Lower lobe of right lung (tissue), 2 donors: ENCODE measurements at places on chromosomes 12 and 14. TPM values are rescaled to one million over a fixed set of nuclear protein-coding genes. Genes with fewer than 3 reads are reported as not detected.
A peak's percentile ranks its signal among the peaks of the same experiment; 100 is the strongest.

FBXO34 gene
- total RNA-seq, result 34.7 TPM

DNA sequence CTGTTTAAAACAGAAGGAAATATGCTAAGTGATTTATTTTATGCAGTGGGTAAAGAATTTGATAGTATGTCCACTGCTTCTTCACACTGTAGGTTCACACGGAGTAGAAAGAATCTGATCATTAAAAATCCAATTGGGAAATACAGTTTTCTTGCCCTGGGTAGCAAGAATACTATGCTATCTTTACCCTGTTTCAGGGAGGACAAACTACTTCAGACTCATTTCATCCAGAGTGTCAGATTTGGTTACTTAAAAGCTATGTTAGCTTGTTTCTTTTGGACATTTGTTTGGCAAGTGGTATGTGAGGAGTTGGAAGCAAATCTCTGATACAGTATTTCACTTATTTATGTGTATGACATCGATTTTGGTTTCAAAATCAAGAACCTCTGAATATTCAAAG lies 4.3 kb downstream of the FRS2 start:
- H3K27me3 ChIP-seq, result no peaks in the 10 kb centered on the region
- no peak overlapping the region for H3K4me3 ChIP-seq
- H3K27ac ChIP-seq, result peak overlapping the region; percentile 57
- no peaks in the 10 kb centered on the region for H3K36me3 ChIP-seq
- no peak for DNase-seq

GRCh38 chr12:40515041-40515816 lies 177.0 kb upstream of the CNTN1 start:
- no peaks in the 10 kb centered on the region for H3K27me3 ChIP-seq
- H3K27ac ChIP-seq, result no peak overlapping the region
- no peaks in the 10 kb centered on the region for H3K4me1 ChIP-seq
- H3K4me3 ChIP-seq, result no peak overlapping the region
- no peak for DNase-seq
- no peaks in the 10 kb centered on the region for H3K36me3 ChIP-seq

- no peak overlapping the region for H3K4me3 ChIP-seq
- H3K4me1 ChIP-seq, result no peaks in the 10 kb centered on the region
- H3K36me3 ChIP-seq, result no peaks in the 10 kb centered on the region
- H3K27me3 ChIP-seq, result no peaks in the 10 kb centered on the region
Measured at GRCh38 chr12:81005606-81006005, 67.9 kb upstream of the LIN7A start.

GRCh38 chr12:43758247-43758727 lies 303 bp downstream of the PUS7L start:
- peak overlapping the region; percentile 76 for H3K4me3 ChIP-seq
- H3K36me3 ChIP-seq, result no peaks in the 10 kb centered on the region
- H3K4me1 ChIP-seq, result peaks cover 42% of the 10 kb centered on the region
- DNase-seq, result no peak

GRCh38 chr14:50139192-50139591 lies 22.8 kb upstream of the VCPKMT start:
- peaks cover 52% of the 10 kb centered on the region for H3K36me3 ChIP-seq
- no peak overlapping the region for H3K4me3 ChIP-seq
- no peak for DNase-seq
